ENCODE measurements at places on chromosomes 13 and 19.
A peak's percentile ranks its signal among the peaks of the same experiment; 100 is the strongest.

- no peak overlapping the region for H3K27ac ChIP-seq
- H3K4me3 ChIP-seq: no peak overlapping the region
- no peaks in the 10 kb centered on the region for H3K36me3 ChIP-seq
- peaks cover 4% of the 10 kb centered on the region for H3K27me3 ChIP-seq
- H3K4me1 ChIP-seq: no peaks in the 10 kb centered on the region
These were observed 4.0 kb downstream of the EBI3 start for GRCh38 chr19:4233282-4233853.

GRCh38 chr19:29385191-29385795 is 140.5 kb upstream of the VSTM2B start:
- no peak for DNase-seq
- H3K36me3 ChIP-seq: no peaks in the 10 kb centered on the region
- H3K27ac ChIP-seq: no peak overlapping the region
- H3K4me1 ChIP-seq: no peaks in the 10 kb centered on the region
- H3K4me3 ChIP-seq: no peak overlapping the region

GRCh38 chr19:14561847-14562351 is 10.0 kb downstream of the NDUFB7 start:
- no peaks in the 10 kb centered on the region for H3K27me3 ChIP-seq
- H3K27ac ChIP-seq: no peak overlapping the region
- H3K4me3 ChIP-seq: no peak overlapping the region
- peaks cover 22% of the 10 kb centered on the region for H3K4me1 ChIP-seq
- DNase-seq: peak; percentile 74
- peaks cover 8% of the 10 kb centered on the region for H3K36me3 ChIP-seq

DNA sequence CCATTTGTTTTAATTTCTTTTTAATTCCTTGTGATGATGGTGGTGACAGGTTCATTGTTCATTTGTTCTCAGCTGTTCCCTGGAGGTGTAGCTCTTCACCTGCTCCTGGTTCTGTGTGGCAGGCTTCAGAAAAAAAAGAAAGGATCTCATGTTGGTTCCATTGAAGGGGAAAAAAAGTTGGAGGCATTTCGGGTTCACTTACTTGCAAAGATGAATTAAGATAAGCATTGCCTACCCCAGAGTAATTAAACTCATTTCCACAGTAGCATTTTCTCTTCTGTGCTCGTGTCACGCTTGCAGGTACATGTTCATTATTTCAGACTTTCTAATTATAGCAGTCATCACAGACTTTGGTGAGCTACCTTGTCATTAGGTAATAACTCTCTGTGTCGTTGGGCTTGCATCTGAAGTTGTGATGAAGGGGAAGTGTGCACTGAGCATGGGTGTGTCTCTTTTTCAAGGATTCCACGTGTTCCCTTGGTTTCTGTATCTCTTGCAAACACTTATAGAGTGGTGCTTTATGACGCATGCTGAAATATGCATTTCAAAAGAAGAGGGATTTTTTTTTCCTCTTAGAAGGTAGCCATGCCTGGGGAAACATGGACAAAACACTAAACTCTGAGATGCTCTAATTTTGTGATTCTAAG is 69.1 kb downstream of the MTUS2 start:
- no peak overlapping the region for H3K27ac ChIP-seq
- DNase-seq: no peak
- H3K27me3 ChIP-seq: no peaks in the 10 kb centered on the region
- H3K4me3 ChIP-seq: no peak overlapping the region
- no peaks in the 10 kb centered on the region for H3K36me3 ChIP-seq

- H3K27me3 ChIP-seq: no peaks in the 10 kb centered on the region
- no peaks in the 10 kb centered on the region for H3K36me3 ChIP-seq
- peaks cover 14% of the 10 kb centered on the region for H3K4me1 ChIP-seq
- H3K27ac ChIP-seq: no peak overlapping the region
- no peak overlapping the region for H3K4me3 ChIP-seq
These were observed 18.3 kb upstream of the N4BP2L1 start for GRCh38 chr13:32446220-32446619.

DNA sequence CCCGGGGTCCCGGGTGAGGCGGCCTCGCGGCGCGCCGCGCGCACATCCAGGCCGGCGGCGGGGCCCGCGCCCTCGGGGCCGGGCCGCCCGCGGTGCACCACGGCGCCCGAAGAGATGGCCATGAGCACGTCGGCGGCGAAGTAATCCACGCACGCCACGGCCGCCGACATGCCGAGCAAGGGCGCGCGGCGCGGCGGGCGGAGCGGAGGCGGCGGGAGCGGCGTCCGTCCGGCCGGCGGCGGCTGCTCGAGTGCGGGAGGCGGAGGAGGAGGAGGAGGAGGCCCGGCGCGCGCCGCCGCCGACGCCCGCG is at the start of gene KLF16:
Gene KLF16, minus strand, starts transcription at position 252 of the 310 bp plus-strand sequence. Its CDS starts 82 bp downstream, at position 170.
- peak within 1 kb of the TSS; percentile 42 for H3K27ac ChIP-seq
- peak within 1 kb of the TSS; percentile 88 for H3K4me3 ChIP-seq
- H3K27me3 ChIP-seq: no peaks in the 10 kb centered on the region

- H3K27me3 ChIP-seq: no peaks in the 10 kb centered on the region
- H3K27ac ChIP-seq: no peak overlapping the region
- H3K4me1 ChIP-seq: no peaks in the 10 kb centered on the region
- H3K36me3 ChIP-seq: peaks cover 7% of the 10 kb centered on the region
- H3K4me3 ChIP-seq: no peak overlapping the region
These were observed 12.9 kb downstream of the TPP2 start for GRCh38 chr13:102609696-102610095.

- no peak overlapping the region for H3K4me3 ChIP-seq
- no peak for DNase-seq
- H3K27ac ChIP-seq: no peak overlapping the region
- no peaks in the 10 kb centered on the region for H3K4me1 ChIP-seq
- H3K36me3 ChIP-seq: no peaks in the 10 kb centered on the region
These were observed 96.3 kb downstream of the COG6 start for GRCh38 chr13:39751805-39752204.

DNA sequence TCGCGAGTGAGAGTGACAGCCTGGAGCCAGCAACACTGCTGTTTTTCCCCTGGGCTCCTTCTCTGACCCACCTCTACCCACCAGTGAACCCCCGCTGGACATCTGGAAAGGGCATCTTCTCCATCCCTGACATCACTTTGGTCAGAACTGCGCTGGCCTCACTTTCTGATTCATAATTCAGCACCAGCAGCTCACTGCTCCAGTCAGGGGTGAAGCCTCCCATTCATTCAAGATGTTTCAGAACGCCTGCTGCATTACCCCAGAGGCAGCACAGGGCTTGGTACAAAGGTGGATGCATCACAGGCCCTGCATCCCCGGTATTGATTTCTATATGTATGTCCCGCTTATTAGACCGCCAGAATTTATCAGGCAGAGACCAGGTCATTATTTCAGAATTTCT is 182.8 kb upstream of the TSHZ3 start:
- no peak overlapping the region for H3K4me3 ChIP-seq
- no peak for DNase-seq
- H3K27ac ChIP-seq: no peak overlapping the region
- H3K4me1 ChIP-seq: no peaks in the 10 kb centered on the region
- H3K36me3 ChIP-seq: no peaks in the 10 kb centered on the region

DNA sequence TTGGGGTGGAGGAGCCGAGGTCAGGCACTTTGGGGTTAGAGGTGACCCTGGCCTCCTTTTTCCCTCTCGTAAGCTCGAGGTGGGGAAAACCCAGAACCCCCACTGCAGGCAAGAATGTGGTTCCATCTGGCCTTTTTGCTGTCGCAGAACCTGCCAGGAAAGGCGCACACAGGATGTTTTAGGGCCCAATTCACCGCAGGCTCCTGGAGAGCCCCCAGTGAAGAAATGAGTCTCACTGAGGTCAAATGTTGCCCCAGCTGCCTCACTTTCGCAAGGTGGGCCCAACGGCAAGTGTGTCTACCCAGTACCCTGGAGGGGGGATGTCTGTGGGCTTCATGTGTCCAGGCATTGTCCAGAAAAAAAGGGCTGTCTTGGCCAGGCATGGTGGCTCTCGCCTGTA is 61.8 kb downstream of the PEX11G start:
- no peak overlapping the region for H3K4me3 ChIP-seq
- DNase-seq: no peak
- no peaks in the 10 kb centered on the region for H3K27me3 ChIP-seq
- H3K4me1 ChIP-seq: no peaks in the 10 kb centered on the region

DNA sequence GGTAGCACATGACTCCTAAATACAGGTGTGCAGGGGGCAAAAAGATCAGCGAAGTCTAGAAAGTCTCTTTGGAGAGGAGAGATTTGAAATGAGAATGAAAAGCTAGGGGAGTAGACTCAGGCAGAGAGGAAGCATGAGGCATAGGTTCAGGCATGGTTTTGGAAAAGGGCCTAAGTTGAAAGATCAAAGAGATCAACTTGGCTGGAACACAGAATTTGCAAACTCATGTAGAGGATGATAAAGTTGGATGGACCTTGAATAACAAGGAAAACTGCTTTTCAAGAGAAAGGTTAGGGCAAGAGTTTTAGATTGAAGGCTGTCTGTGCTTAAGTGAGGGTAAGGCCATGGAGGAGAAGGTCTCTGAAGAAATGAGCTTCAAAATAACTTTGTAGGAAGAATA is 47.4 kb upstream of the UBAC2 start:
- H3K4me3 ChIP-seq: no peak overlapping the region
- H3K27ac ChIP-seq: no peak overlapping the region
- H3K27me3 ChIP-seq: no peaks in the 10 kb centered on the region
- no peaks in the 10 kb centered on the region for H3K36me3 ChIP-seq

Measured in thyroid gland (tissue), 4 donors.